ENCODE measurements at places on chromosomes 4 and X. TPM values are rescaled to one million over a fixed set of nuclear protein-coding genes. Genes with fewer than 3 reads are reported as not detected.

DNA sequence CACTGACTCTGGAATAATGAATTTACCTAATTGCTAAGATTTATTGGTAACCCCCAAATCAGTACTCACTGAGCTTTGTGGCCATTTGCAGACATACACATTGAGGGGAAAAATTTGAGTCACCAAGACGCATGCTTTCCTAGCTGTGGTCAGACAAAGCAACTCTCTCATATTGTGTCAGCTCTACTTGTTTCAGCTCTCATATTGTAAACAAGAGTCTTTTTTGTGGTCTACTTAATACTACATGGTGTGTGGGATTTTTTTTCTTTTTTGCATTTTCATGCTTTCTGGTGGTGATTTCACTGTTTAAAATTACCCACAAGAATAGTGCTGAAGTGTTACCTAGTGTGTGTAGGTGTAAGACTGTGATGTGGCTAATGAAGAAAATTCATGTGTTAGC lies 428.2 kb upstream of the GALNT7 start:
- H3K27me3 ChIP-seq: no peaks in the 10 kb centered on the region
- no peak overlapping the region for H3K4me3 ChIP-seq
- no peaks in the 10 kb centered on the region for H3K36me3 ChIP-seq
- no peak overlapping the region for H3K27ac ChIP-seq
- H3K4me1 ChIP-seq: no peaks in the 10 kb centered on the region

- no peaks in the 10 kb centered on the region for H3K36me3 ChIP-seq
- no peak overlapping the region for H3K4me3 ChIP-seq
- no peak overlapping the region for H3K27ac ChIP-seq
- no peaks in the 10 kb centered on the region for H3K4me1 ChIP-seq
- no peaks in the 10 kb centered on the region for H3K27me3 ChIP-seq
- no peak for DNase-seq
These were observed 504.3 kb downstream of the RAB28 start for GRCh38 chr4:12979797-12980196.

DNA sequence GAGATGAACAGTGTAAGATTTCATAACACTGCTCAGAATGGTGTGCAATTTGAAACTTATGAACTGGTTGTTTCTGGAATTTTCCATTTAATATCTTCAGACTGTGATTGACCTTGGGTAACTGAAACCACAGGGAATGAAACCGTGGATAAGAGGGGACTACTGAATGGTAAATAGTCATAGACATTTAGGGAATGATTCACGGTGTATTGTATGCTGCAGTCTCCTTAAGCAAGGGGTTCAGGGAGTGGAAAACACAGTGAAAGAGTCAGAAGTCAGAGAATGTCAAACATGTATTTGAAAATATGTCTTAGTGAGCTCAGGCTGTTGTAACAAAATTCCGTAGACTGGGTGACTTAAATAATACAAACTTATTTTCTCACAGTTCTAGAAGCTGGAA lies 398.2 kb upstream of the DIPK2B start:
- peaks cover 13% of the 10 kb centered on the region for H3K4me1 ChIP-seq
- H3K27ac ChIP-seq: peak overlapping the region; percentile 53
- H3K36me3 ChIP-seq: no peaks in the 10 kb centered on the region
- DNase-seq: no peak
- no peak overlapping the region for H3K4me3 ChIP-seq
- H3K27me3 ChIP-seq: peaks cover 9% of the 10 kb centered on the region

GAB3 gene
- 6.9 TPM for total RNA-seq

GRCh38 chr4:38313175-38313574 lies 350.8 kb upstream of the KLF3 start:
- H3K36me3 ChIP-seq: no peaks in the 10 kb centered on the region
- H3K27ac ChIP-seq: no peak overlapping the region
- H3K27me3 ChIP-seq: no peaks in the 10 kb centered on the region
- H3K4me3 ChIP-seq: no peak overlapping the region

DNA sequence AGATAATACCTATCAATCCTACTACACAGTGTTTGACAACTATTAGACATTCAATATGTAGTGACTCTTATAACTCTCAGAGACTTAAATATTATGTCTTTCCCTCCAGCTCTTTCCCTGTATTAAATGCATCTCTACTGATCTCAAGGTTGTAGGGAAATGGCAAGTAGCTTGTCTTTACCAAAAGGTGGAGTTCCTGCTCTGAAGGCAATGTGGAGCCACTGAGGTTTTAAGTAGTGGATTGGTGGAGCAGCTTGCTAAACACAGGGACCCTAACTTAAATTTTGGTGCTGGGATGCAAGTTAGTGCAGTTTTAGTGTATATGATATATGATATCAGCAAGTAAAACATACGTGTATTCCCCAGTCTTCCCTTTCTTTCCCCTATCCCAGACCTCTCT lies 13.1 kb downstream of the FNIP2 start:
- peak overlapping the region; percentile 96 for H3K27ac ChIP-seq
- peaks cover 45% of the 10 kb centered on the region for H3K4me1 ChIP-seq
- H3K36me3 ChIP-seq: no peaks in the 10 kb centered on the region
- no peaks in the 10 kb centered on the region for H3K27me3 ChIP-seq

TMEM271 gene
- not detected for total RNA-seq

KIT gene
- 0.29 TPM for total RNA-seq

CRLF2 gene
- total RNA-seq: 0.29 TPM

GRCh38 chrX:54785901-54786300 lies 12.2 kb downstream of the ITIH6 start:
- peaks cover 2% of the 10 kb centered on the region for H3K27me3 ChIP-seq
- DNase-seq: no peak
- no peak overlapping the region for H3K4me3 ChIP-seq
- no peaks in the 10 kb centered on the region for H3K36me3 ChIP-seq
- H3K27ac ChIP-seq: no peak overlapping the region

PLAC1 gene
- not detected for total RNA-seq

DNA sequence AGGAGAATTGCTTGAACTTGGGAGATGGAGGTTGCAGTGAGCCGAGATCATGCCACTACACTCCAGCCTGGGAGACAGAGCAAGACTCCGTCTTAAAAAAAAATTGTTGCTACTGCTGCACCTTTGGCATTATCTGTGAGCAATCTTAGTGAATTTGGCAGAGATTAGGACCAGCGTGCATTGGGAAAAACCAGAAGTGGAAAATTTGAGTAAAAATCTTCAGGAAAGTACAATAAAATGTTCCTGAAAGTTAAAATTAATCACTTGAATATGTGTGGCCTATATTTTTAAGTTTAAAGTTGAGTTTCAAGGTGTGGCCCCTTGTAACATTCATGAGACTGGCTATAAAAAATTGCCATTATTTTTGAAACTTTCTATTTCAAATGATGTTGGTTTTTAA lies 85.1 kb downstream of the SPRY1 start:
- no peaks in the 10 kb centered on the region for H3K36me3 ChIP-seq
- no peak overlapping the region for H3K27ac ChIP-seq
- H3K4me1 ChIP-seq: peaks cover 9% of the 10 kb centered on the region
- H3K4me3 ChIP-seq: no peak overlapping the region
- DNase-seq: no peak

WAS gene
- total RNA-seq: 0.36 TPM

- H3K4me3 ChIP-seq: no peak overlapping the region
- H3K27me3 ChIP-seq: peaks cover 14% of the 10 kb centered on the region
- no peaks in the 10 kb centered on the region for H3K36me3 ChIP-seq
- H3K4me1 ChIP-seq: no peaks in the 10 kb centered on the region
These were observed 34.4 kb upstream of the SLC34A2 start for GRCh38 chr4:25621027-25621930.

DNA sequence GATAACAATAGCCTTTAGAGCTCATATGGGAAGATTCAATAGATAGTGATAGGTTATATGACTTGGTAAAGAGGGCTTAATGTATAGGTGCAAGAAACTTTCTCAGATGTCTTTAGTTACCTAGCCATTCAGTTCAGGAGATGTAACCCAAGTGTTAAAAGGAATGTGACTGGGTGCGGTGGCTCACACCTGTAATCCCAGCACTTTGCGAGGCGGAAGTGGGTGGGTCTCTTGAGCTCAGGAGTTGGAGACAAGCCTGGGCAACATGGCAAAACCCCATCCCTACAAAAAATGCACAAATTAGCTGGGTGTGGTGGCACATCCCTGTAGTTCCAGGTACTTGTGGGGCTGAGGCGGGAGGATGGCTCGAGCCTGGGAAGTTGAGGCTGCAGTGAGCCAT lies 7.9 kb downstream of the TET2 start:
- no peaks in the 10 kb centered on the region for H3K4me1 ChIP-seq
- H3K27me3 ChIP-seq: no peaks in the 10 kb centered on the region
- no peaks in the 10 kb centered on the region for H3K36me3 ChIP-seq
- no peak overlapping the region for H3K4me3 ChIP-seq
- no peak overlapping the region for H3K27ac ChIP-seq

STIM2 gene
- total RNA-seq: 14.8 TPM

NXF3 gene
- 0.36 TPM for total RNA-seq

DNA sequence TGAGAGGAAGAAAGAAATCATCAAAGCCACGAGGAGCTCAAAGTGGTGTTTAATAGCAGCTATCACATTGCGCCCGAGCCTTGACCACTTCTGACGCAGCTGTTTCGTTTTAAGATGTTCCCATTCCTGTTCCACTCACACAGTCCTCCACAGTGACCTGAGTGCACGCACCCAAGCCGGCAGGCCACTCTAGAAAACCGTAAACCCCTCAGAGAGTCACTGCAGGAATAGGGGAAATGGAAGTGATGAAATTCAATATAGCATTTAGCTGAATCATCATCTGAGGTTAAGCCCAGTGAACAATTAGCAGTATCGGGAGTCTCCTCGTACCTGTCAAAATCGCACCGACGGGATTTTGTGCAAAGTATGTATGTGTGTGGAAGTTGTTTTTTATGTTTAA lies 17.9 kb upstream of the HAND2 start:
- no peak for DNase-seq
- H3K36me3 ChIP-seq: no peaks in the 10 kb centered on the region
- H3K4me1 ChIP-seq: no peaks in the 10 kb centered on the region
- peaks cover 9% of the 10 kb centered on the region for H3K27me3 ChIP-seq

DNA sequence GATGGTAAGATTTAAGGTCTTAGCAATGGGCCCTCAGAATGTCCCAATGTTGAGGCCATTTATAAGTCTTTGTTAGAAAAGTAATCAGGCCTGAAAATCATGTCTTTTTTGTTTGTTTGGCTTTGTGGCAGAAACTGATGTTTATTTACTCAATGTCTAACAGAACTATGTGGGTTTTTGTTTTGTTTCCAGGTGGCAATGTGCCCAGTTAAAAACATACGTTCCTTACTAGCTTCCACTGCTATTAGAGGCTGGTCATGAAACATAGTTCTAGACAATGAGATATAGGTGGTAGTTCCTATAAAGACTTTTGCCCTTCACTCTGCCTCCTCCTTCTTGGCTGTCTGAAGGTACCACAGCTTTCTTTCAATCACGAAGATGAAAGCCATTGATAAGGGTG lies 108.8 kb downstream of the C4orf51 start:
- H3K4me3 ChIP-seq: no peak overlapping the region
- no peaks in the 10 kb centered on the region for H3K4me1 ChIP-seq
- H3K27me3 ChIP-seq: no peaks in the 10 kb centered on the region
- no peaks in the 10 kb centered on the region for H3K36me3 ChIP-seq
- H3K27ac ChIP-seq: no peak overlapping the region

- no peaks in the 10 kb centered on the region for H3K4me1 ChIP-seq
- H3K27ac ChIP-seq: no peak overlapping the region
- H3K27me3 ChIP-seq: peaks cover 4% of the 10 kb centered on the region
- DNase-seq: no peak
- no peaks in the 10 kb centered on the region for H3K36me3 ChIP-seq
These were observed 24.1 kb downstream of the MSMO1 start for GRCh38 chr4:165351359-165352130.

DNA sequence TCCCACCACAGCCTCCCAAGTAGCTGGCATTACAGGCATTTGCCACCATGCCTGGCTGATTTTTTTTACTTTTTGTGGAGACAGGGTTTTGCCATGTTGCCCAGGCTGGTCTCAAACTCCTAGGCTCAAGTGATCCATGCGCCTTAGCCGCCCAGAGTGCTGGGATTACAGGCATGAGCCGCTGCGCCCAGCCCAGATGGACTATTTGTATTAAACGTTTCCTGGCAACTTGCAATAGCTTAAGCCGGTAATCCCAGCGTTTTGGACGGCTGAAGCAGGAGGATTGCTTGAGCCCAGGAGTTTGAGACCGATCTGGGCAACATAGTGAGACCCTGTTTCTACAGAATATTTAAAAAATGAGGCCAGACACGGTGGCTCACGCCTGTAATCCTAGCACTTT lies 18.4 kb downstream of the UBE2K start:
- no peak overlapping the region for H3K27ac ChIP-seq
- H3K27me3 ChIP-seq: no peaks in the 10 kb centered on the region
- no peak overlapping the region for H3K4me3 ChIP-seq
- DNase-seq: no peak
- peaks cover 18% of the 10 kb centered on the region for H3K4me1 ChIP-seq
